ENCODE measurements at places on chromosomes 7 and 10.

DNA sequence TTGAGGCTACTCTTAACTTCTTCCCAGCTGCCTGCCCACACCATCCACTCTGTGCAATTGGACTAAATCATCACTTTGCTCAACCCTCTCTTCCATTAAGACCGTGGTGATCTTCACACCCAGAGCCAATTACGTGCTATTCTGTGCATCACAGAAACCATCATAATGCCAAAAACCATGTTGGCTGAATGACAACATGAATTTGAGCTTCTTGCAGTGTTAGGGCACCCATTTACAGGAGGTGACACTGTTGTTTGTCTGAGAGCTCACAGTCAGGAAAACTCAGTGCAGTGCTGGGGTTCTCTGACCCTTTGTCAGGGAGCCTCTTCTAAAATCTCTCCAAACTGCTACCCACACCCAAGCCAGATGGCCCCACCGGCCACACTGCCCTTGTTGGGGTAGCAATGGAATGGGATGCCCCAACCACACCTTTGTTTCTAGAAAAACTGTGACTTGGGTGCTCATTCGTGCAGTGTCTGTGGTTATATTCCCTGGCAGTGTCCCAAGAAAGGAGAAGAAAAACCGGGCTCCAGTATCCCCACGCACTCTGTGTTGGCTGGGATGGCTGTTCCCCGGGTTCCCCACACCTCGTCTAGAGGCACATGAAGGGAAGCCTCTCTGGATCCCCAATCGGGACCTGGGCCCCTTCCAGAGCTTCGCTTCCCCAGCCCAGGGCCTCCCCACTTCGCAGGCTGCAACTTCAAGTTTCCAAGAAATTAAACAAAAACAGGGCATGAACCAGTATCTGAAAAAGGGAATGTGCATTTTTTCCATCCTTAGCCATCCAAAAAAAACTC is 2.0 kb upstream of the TNS3 start:
- H3K4me3 ChIP-seq = no peak overlapping the region
- no peaks in the 10 kb centered on the region for H3K36me3 ChIP-seq
- DNase-seq = no peak
- no peak overlapping the region for H3K27ac ChIP-seq

DNA sequence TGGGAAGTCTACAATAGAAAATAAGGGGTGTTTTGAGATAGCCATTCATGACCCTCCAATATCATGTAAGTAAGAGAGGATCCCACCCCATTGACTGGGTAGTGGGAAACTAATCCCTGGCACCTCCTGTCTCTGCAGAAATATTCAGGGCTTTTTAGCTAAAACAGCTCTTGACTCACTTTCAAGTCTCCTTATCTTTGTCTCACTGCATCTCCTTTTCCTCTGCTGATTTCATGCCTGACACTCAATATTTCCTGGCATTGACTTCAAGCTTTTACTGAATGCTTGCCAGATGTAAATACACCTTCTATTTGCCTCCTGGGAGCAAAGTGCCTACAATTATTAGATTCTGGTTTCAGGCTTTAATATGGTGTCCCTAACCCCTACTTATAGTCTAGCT is 57.1 kb downstream of the CHRM2 start:
- H3K27me3 ChIP-seq = no peaks in the 10 kb centered on the region
- H3K36me3 ChIP-seq = no peaks in the 10 kb centered on the region
- H3K4me3 ChIP-seq = no peak overlapping the region
- H3K4me1 ChIP-seq = no peaks in the 10 kb centered on the region
- no peak overlapping the region for H3K27ac ChIP-seq
- no peak for DNase-seq

DNA sequence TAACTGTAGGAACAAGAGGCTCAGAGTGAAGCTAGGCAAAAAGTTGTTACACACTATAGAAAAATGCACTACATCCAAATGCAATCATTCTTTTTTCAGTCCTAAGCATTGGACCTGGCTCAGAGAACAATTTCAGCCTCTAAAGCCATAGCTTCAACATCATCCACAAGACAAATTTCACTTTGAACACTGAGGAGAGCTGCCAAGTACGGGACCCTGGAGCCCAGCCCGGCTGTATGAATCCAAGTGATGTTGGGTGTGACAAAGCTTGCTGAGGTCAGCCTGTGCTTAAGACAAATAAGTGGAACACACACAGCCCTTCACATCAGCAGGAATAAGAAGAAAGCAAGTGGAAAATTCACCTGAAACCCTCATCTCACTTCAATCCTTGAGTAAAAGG is 233.1 kb upstream of the PFKP start:
- no peak for DNase-seq
- H3K27ac ChIP-seq = no peak overlapping the region
- no peak overlapping the region for H3K4me3 ChIP-seq
- no peaks in the 10 kb centered on the region for H3K36me3 ChIP-seq
- no peaks in the 10 kb centered on the region for H3K4me1 ChIP-seq

DNA sequence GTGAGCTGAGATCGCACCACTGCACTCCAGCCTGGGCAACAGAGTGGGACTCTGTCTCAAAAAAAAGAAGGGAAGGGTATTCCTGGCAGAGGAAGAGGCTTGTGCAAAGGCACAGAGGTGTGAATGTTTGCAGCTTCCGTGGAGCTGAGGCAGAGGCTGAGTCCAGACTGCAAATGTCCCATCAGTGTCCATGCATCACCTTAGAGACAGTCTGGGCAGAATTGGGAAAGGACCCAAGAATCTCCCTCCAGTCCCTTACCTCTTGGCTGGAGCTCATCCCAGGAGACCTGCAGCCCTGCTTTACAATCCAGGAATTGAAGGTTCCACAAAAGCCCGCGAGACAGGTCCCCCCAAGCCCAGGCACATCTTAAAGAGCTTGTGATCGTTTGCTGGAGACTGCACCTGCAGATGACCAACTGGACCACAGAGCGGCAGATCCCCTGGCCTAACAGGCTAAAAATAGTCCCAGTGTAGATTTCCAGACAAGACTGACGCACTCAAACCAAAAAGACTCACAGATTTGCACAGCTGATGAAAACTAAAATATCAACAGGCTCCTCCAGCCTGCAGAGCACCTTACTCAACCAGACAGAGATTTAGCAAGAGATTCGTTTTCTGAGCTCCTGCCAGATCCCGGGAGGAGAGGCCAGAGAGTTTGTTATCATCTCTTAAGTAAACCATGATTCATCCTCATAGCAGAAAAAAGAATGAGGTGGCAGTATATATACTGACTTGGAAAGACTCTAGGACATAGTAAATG is 22.9 kb upstream of the NANOS1 start:
- no peaks in the 10 kb centered on the region for H3K36me3 ChIP-seq
- no peak for DNase-seq
- H3K27me3 ChIP-seq = peaks cover 24% of the 10 kb centered on the region

DNA sequence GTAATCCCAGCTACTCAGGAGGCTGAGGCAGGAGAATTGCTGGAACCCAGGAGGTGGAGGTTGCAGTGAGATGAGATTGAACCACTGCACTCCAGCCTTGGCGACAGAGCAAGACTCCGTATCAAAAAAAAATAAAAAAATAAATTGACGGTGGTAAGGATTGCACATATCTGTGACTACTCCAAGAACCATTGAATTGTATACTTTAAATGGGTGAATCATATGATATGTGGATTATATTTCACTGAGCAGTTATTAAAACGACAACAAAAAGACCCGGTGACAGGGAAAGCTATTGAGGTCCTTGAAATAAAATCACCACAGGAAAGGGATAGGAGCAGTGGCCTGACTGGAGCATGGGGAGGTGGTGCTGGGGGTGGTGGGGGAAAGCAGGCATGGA is 31.2 kb upstream of the COMTD1 start:
- no peaks in the 10 kb centered on the region for H3K4me1 ChIP-seq
- no peak overlapping the region for H3K27ac ChIP-seq
- H3K4me3 ChIP-seq = no peak overlapping the region
- no peaks in the 10 kb centered on the region for H3K27me3 ChIP-seq

DNA sequence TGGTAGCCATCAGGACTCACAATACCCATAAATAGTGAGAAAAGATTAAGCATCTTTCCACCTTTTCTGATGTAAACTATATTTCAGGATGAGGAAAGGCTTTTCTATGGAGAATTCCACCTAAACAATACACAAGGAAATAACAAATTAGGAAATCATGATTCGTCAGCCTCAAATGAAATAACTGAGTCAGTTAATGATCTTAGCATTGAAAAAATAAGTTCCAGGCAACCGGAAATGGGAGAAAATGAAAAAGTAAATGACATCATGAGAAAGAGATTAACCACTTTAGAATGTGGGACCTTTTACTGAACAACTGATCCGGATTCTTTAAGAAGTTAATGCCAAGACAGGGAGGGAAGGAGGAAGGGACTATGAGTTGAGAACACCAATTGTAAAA is 742.3 kb downstream of the TNS3 start:
- no peaks in the 10 kb centered on the region for H3K36me3 ChIP-seq
- no peaks in the 10 kb centered on the region for H3K4me1 ChIP-seq
- H3K4me3 ChIP-seq = no peak overlapping the region
- H3K27ac ChIP-seq = no peak overlapping the region
- DNase-seq = no peak
- no peaks in the 10 kb centered on the region for H3K27me3 ChIP-seq

DNA sequence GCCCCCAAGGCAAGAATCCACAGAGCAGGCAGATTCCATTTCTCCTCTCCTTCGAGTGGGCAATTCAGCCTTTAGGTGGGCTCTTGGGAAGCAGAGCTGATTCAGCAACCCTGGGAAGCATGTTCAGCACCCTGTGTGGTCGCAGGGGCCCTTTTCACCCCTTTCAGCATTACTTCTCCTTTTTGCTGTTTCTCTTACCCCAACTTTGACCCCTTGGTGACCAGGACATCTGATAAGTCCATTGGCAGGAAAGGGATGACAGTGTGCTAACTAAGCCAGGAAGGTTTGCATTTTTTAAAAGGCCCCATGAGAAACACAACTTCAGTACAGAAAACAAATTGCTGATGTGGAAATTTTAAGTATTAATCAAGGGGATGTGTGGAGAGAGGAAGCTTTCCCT is 283.7 kb upstream of the NRP1 start:
- H3K27ac ChIP-seq = no peak overlapping the region
- peaks cover 4% of the 10 kb centered on the region for H3K27me3 ChIP-seq
- no peaks in the 10 kb centered on the region for H3K4me1 ChIP-seq
- DNase-seq = no peak
- no peak overlapping the region for H3K4me3 ChIP-seq
- H3K36me3 ChIP-seq = peaks cover 6% of the 10 kb centered on the region

DNA sequence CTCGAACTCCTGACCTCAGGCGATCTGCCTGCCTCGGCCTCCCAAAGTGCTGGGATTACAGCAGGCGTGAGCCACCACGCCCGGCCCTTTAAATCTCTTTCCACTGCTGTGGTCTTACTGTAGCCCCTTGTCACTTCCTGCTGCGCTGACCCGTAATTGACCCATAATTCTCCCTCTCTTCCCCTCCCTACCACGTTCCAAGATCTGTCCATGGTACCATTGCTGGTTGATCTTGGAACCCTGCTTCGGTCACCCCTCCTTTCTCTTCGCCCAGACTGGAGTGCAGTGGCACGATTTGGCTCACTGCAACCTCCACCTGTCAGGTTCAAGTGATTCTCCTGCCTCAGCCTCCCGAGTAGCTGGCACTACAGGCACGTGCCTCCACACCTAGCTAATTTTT is 6.5 kb downstream of the POR start:
- peaks cover 12% of the 10 kb centered on the region for H3K4me1 ChIP-seq
- H3K27me3 ChIP-seq = no peaks in the 10 kb centered on the region
- no peak for DNase-seq
- H3K4me3 ChIP-seq = no peak overlapping the region
- H3K27ac ChIP-seq = no peak overlapping the region
- H3K36me3 ChIP-seq = peaks cover 18% of the 10 kb centered on the region

DNA sequence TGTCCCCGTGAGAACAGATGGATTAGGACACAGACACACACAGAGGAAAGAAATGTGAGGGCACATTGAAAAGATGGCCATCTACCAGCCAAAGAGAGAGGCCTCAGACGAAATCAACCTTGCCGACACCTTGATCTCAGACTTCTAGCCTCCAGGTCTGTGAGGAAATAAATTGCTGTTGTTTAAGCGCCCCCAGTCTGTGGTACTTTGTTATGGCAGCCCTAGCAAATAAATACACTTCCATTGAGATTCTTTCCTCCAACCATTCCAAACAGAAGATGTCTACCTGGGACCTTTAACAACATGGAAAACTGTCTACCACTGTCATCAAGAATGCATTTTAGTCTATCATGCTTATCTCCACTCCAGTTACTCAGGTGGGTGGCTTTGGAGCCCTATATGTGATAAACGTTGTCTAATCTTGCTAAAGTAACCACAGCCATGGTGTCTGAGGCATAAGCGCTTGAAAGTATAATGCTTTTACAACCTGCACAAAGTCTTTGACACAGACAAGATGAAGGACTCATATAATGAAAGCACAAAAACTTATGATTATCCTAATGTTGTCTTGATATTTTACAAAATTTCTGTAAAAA is 244.3 kb downstream of the MTERF1 start:
- H3K4me3 ChIP-seq = no peak overlapping the region
- no peaks in the 10 kb centered on the region for H3K4me1 ChIP-seq
- no peak overlapping the region for H3K27ac ChIP-seq
- no peaks in the 10 kb centered on the region for H3K36me3 ChIP-seq
- H3K27me3 ChIP-seq = no peaks in the 10 kb centered on the region

DNA sequence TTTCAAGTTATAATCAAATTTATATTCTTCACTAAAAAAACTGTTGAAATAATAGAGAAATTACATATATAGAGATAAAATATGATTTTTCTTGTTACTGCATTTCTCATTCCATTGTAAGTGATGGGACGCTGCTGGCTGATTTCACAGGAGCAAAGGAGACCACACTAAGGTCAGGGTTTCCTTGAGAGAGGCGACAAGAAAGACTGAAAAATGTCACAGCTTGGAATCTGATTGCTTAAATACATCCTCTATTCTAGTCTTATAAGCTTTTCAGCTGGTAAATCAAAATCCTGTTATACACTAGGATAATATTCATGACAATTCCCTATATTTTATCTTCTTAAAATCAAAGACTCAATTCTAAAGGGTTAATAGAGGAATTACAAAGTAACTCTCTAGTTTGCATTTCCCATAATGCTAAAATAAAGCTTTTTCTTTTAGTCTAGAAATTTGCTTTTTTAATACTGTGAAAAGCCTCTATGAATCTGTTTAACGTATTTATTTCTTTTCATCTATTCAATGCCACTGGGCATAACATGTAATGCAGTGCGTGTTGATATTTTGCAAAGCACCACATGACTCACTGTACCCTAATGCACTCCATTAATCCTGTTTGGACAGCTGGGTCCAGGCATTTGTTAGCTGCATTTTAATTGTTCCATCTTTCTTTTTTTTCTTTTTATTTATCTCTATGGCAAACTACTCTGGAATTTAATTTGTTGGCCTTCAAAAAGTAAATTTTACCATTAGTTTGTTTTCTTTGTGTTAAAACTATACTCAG is 81.7 kb downstream of the RNF32 start:
- H3K27me3 ChIP-seq = no peaks in the 10 kb centered on the region
- H3K27ac ChIP-seq = no peak overlapping the region
- H3K36me3 ChIP-seq = peaks cover 56% of the 10 kb centered on the region
- H3K4me1 ChIP-seq = no peaks in the 10 kb centered on the region
- no peak overlapping the region for H3K4me3 ChIP-seq

DNA sequence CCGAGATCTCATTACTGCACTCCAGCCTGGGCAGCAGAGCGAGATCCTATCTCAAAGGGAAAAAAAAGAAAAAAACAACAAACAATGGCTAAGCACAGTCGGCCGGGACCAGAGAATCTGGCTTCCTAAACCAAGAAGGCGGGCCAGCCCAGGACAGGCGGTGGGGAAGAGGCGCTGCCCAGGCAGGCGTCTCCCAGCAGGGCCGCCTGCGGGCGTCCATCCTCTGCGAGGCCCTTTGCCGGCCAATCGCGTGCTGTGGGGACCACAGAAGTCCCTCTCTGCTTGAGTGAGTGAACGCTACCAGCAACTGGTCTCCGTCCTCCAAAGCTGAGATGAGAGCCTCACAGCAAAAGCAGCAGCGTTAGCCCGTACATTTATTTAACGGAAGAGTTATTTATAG is 14.7 kb upstream of the BMS1 start:
- no peak for DNase-seq
- peaks cover 43% of the 10 kb centered on the region for H3K27me3 ChIP-seq
- no peak overlapping the region for H3K4me3 ChIP-seq
- no peaks in the 10 kb centered on the region for H3K4me1 ChIP-seq
- H3K36me3 ChIP-seq = no peaks in the 10 kb centered on the region
- no peak overlapping the region for H3K27ac ChIP-seq
